Mesenteric fat pad (tissue), 1 donor: ENCODE measurements at places on chromosomes 4 and X. TPM values are rescaled to one million over a fixed set of nuclear protein-coding genes. Genes with fewer than 3 reads are reported as not detected.

- DNase-seq = no peak
Observed at GRCh38 chr4:87006426-87006675, 71.5 kb downstream of the AFF1 start.

DNA sequence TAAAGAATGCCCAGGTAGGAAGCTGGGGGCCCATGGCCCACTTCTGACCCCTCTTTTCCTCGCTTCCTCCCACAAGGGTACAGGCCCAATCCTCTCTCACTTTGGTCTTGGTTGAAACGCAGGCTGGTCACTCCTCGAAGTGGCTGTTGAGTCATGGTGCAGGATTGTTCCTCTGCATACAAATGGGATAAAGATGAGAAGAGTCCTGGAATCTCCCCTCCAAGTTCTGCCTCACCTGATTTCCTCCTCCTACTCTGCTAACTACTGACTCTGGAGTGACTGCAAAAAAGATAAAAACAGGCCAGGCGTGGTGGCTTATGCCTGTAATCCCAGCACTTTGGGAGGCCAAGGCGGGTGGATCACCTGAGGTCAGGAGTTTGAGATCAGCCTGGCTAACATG, 1.7 kb downstream of the WDR45 start:
- no peak for DNase-seq

- DNase-seq = no peak
Observed at GRCh38 chrX:39871648-39872047, 226.1 kb downstream of the BCOR start.

- DNase-seq = no peak
Observed at GRCh38 chrX:103538728-103539127, 19.4 kb upstream of the RAB40A start.

The UGT8 gene
- total RNA-seq = 0.13 TPM
